ENCODE measurements at places on chromosomes 3 and 15.

GRCh38 chr15:74725845-74726773 lies 781 bp upstream of the CYP1A1 start:
- peak; percentile 60 for DNase-seq

GRCh38 chr3:46383951-46384330 lies 13.2 kb downstream of the CCR5 start:
- DNase-seq, result no peak

DNA sequence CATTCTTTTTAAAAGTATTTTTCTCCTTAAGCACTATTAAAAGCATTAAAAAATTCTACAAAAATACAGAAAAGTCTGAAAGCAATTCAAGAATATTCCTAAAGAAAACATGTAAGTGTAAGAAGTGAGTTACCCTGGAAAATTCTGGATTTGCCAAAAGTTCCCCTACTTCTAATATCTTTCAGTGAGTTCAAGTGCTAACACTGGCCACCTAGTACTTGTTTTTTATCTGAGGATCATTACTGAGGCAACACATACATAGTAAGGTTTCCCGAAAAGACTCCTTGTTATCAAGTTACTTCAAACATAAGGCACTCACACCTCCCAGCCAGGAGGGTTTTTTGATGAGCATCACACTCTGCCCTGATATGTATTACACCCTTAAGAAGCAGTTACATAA lies 158.4 kb downstream of the TIGIT start:
- DNase-seq, result no peak

GRCh38 chr3:47646362-47646761 lies 67.7 kb upstream of the CSPG5 start:
- DNase-seq, result no peak

GRCh38 chr15:67134067-67134838 lies 68.9 kb downstream of the SMAD3 start:
- peak; percentile 85 for DNase-seq

DNA sequence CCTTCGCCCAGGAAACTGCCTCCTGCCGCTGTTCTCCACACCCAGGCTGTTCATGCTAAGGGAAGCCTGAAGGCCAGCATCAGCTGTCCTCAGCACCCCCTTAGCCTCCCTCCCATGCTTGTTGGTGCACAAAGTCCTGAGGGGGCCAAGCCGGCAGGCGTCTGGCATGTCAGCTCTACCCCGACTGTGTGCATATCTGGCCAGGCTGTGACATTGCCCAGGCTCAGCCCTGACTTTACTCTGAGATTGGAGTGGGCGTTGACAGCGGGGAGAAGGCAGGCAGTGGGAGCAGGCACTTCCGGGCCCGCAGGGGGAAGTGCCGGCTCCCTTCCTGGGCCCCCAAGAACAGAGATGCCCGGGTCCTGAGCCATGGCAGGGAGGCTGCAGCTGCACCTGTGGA lies 492.2 kb downstream of the AGBL1 start:
- DNase-seq, result no peak

DNA sequence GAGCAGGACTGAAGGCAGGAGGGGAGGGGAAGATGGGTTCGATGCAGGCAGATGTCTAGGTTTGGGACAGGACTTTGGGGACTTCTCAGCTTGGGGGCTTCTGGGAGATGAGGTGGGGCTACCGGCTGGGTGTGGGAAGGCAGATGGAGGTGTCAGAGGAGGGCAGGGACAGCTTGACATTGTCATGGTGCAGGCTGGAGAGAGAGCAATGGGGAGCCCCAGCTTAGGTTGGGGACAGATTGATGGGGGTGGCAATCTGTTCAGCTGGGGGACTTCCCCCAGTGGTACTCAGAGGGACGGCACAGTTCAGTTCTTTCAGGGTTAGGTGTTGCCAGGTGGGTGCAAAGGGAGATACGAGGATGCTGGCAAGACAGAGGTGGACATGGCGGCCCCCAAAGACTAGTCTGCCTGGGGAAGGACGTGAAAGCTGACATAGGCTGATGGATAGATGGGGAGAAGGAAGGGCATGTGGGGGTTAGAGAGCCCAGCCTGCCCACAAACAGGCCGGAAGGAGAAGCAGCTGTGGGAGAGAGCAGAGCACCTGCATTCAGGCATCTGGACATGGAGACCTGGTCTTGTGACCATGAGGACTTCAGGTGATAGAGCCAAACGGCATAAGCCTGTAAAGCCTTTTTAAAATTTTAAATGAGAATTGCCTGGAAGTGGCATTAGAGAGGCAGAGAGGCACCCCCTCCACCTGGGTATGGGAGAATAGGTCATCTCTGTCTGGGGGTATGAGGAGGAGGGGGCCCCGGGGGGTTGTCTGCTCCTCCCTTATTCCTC lies 21.1 kb downstream of the ACAA1 start:
- DNase-seq, result no peak

GRCh38 chr15:23033979-23034378 lies 5.4 kb downstream of the TUBGCP5 start:
- no peak for DNase-seq

- DNase-seq, result no peak
These were observed 244.7 kb upstream of the ZPLD1 start for GRCh38 chr3:102189956-102190723.

GRCh38 chr15:38864122-38864521 lies 299.5 kb upstream of the RASGRP1 start:
- no peak for DNase-seq

- no peak for DNase-seq
These were observed 76.7 kb downstream of the ARNT2 start for GRCh38 chr15:80480909-80481308.

GRCh38 chr3:8938021-8938420 lies 25.3 kb downstream of the RAD18 start:
- no peak for DNase-seq

DNA sequence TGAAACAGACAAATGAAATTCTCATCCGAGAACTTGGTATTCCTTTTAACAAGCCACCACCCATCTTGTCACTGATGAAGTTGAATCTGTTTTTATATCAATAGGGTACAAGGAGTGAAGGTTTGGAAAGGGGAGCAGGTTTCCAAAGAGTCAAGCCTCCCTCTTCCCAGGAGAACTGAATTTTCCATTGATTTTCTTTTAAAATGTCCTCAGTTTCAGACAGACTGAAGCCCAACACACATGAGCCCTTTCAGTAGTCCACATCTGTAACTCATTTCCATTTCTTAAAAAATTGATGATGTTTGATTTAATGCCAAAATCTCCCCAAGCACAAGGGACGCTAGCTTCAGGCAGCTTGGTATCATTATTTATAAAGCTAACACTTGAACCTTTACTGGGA lies 187.7 kb downstream of the FOXB1 start:
- DNase-seq, result no peak

DNA sequence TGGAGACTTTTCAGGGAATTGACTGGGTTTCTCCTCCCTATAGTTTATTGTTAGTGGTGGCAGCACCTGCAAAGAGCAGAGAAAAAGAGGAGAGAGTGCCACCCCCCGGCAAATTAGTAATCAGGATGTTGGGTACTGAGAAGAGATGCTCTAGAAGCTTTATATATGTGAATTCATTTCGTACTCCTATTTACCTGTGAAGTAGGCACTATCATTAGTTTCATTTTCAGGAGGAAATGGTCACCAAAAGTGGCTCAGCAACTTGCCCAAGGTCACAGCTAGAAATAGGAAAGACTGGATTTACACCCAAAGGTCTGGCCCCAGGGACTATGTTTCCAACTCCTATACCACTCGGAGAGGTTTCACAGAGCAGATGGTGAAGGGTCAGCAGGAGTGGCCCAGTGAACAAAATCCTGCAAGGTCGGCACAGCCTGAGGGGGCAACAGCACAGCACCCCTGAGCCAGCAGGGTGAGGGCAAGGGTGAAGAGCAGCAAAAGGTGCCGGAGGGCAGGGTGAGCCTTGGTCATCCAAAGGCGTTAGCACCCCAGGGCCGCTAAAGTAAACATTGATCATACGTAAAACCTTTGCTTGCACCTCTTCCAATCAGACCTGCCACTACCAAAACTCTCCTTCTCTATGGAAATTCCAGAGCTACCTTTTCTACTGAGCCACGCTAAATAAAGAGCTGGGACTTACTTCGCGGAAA lies 23.6 kb downstream of the VGLL4 start:
- no peak for DNase-seq

DNA sequence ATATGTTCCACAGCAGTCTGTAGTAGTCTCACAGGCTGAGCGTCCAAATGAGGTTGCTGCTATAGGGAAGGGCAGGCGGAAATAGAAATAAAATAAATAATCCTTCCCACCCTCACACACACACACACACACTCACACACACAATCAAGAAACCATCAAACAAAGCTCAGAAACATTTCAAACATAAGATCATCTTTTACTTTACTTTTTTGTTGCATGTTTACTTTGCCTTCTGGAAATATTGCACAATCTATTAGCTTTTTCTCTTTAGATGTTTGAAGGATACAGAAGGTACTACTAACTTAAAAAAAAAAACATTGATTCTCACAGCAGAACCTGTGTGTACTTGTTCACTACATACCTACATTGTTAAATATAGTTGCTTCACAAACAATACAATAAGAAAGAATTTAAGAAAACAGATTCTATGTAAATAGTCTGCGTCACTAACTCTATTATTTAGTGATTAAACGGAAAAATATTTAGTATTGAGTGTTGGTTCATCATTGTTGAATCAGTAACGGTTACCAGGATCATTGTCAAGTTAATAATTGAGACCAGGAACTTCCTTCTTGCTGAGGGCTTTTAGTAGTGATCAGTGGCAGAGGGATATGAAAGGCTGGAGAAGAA lies 20.5 kb downstream of the ALCAM start:
- no peak for DNase-seq

DNA sequence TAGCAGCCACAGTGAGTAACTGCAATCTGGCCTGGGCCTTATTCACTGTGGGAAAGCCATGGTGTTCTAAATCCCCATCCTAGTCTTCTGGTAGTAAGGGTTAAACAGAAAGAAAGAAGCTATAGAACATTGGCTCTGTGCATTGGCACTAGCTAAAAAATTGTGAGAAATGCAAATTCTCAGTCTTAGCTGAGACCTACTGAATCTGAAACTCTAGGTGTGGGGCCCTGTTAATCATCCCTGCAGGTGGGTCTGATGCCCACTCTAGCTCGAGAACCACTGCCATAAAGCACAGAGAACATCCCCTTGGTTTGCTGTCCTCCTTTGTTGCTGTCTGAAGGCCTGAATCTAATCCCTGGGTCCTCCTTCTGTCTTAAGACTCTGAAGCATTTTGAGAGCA lies 59.3 kb downstream of the MEIS2 start:
- no peak for DNase-seq

GRCh38 chr3:43028678-43029490 lies 49.8 kb downstream of the GASK1A start:
- DNase-seq, result no peak

GRCh38 chr15:101458158-101458900 lies 31.2 kb downstream of the PCSK6 start:
- DNase-seq, result no peak

DNA sequence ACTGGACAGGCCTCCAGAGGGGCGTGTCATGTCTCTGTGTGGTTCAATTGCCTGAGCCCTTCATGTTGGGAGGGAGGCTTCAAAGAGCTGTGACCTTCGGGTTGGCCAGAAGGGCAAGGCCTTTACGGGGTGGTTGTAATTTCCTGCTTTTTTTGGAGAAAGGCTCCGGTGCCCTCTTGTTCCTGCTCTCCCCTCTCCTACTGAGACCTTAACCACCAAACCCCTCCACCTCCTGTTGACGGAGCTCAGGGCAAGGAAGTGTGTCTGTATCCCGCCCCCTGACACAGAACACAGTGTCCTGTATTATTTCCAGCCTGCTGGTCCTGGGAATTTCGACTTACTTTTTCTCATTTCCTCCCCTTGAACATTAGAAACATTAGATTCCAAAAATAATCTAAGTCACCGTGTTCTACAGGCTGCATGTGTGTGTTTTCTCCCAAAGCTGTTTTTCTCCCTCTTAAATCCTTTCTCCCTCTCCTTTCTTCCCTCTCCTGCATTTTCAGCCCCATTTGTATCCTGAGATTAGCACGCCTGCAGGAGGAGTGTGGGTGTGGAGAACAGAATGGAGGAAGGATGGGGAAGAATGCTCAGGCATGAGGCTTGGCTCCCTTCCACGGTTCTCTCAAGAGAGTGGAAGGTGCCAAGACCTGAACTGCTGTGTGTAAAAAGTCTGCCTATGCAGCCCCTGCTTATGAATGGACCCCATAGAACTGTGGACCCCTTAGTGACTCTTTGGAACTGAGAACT lies 285.4 kb upstream of the ROPN1 start:
- no peak for DNase-seq

- DNase-seq, result no peak
These were observed 6.3 kb downstream of the ZNF774 start for GRCh38 chr15:90358124-90359033.

GRCh38 chr3:47333907-47334306 lies 46.9 kb upstream of the PTPN23 start:
- no peak for DNase-seq

DNA sequence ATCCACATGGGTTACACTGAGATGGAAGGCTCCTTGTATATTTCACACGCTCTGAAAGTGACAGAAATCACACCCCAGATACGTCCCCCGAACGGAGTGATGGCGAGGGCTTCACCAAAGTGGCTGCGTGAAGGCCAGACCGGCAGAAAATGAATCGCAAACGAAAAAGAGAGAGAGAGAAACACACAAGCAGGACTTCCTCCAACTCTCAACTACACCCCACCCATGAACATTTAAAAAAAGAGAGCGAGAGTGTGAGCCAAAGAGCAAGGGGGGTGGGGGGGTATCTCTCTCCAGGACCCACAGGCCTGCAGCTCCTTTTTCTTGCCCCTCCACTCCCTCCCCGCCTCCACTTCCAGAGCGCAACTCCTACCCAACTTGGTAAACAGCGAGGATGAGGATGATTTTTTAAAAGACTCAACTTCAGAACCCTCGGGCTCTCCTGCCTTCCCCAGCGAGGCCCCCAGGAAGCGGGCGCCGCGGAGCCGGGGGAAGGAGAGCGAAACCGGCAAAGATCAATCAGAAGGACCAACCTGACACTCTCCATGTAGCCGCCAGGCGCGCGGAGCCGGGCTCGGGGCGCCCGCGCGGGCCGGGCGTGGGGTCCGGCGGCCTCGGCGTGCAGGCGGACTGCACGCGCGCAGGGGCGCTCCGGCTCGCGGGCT lies 519.1 kb downstream of the FOXP1 start:
- DNase-seq, result peak; percentile 64

DNA sequence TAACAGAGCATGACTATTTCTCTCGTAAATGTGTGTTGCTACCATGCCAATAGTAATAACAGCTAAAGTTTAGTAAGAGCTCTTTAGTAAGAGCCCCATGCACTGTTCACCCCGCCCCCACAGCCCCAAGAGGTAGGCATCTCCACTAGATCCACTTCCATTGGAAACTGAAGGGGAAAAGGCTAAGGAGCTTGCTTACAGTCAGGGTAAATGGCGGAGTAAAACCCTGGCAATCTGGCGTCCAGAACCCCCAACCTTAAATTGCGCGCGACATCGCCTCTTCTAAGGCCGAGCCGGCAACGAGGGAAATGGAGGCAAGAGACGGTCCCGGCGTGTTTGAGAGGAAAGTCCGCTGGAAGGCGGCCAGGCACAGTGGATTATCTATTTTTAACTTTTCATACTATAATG lies 654 bp upstream of the C3orf38 start:
- no peak for DNase-seq

DNA sequence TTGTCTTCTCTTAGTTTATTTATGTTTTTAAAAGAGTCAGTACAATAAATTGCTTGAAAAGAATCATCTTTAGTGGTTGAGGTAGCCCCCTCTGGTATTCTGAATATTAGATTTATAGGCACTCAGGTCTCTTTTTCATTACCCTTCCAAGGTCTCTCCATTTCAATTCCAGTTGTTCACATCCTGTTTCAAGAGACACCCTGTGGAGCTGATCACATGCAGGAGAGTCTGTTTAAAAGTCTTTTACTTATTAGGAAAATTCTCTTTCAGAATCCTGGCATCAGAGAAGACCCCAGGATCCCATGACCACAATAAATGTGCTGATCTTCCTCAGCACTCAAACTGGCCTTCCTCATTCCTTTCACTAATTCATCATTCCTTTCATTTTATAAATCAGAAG lies 195.7 kb downstream of the ZIC4 start:
- no peak for DNase-seq
